ENCODE measurements at places on chromosomes 7 and 10.

GRCh38 chr10:77392236-77392721 is 245.3 kb downstream of the KCNMA1 start:
- no peak for DNase-seq

GRCh38 chr10:6117711-6118110 is 28.9 kb downstream of the RBM17 start:
- no peak for DNase-seq

GRCh38 chr10:23459308-23459939 is 20.5 kb downstream of the OTUD1 start:
- DNase-seq = no peak

DNA sequence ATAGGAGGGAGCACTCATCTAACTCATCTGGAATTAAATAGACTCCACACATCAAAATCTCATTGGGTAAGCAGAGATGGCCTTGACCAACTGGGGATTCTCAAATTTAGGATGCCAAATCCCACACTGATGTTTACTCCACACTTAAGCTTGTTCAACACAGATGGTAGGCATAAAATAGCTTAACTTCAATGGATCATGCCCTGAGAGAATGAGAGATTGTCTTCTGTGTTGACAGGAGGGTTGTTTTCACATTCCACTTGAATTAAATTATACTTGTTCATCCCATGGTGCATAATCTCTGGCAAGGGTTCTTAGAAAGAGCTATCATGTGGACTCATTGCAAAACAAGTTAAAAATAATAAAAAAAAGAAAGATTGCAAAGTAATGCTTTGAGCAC is 391.4 kb downstream of the PLXDC2 start:
- no peak for DNase-seq

GRCh38 chr10:112698818-112699164 is 251.3 kb upstream of the TCF7L2 start:
- DNase-seq = no peak

- no peak for DNase-seq
Measured at GRCh38 chr7:138458576-138459412, 1.3 kb upstream of the TRIM24 start.

GRCh38 chr7:30545791-30546555 is 41.3 kb upstream of the GGCT start:
- DNase-seq = no peak

DNA sequence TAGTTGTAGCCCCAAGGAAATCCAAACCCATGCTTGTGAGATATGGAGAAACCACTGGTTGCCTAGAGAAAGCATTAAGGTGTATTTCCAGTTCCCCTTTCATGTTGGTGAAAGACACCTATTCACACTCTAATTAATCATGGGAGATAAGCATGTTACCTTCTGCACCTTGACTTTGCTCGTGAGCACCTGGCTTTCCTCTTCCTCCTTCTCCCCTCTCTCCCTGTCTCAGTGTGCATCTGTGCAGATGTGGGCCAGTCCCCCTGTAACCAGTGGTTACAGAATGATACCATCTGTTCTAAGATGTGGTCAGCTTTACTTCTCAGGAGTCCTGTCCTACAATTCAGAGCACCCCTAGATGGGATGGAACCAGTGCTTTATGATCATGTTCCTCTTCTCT is 160.6 kb downstream of the LCOR start:
- DNase-seq = no peak

DNA sequence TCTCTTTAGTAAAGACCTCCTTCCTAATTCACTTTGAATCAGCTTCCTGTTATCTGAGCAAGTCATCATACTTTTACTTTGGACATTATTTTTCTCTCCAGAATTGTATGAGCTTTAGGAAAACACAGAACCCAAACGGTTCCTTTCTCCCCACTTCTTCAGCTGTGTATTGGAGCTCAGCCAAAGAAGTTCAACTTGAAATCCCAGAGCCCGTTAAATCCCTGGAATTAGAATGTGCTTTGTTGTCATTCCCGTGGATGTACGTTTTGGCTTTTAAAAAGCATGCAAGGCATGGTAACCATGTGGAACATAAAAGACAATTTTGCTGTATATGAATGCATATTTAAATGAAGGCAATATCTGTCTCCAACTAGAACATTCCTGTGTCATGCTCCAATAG is 46.6 kb downstream of the AGMO start:
- no peak for DNase-seq

DNA sequence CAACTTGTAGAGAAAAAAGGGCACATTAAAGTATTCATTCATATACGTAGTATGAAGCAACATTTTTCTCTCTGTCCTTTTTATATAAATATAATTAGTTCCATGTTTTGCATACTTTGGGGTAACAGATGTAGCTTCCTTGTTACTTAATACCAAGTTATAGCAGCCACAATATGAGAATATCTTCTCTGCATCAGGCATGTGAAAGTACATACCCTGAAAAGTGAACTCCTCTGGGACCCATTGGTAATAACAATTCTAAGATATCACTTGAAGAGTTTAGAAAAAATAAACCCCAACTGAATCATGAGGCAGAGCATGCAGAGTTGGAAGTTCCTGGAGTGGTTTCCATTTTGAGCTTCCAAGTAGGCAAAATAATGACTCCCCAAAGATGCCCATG is 2.4 kb upstream of the CRPPA start:
- no peak for DNase-seq

GRCh38 chr7:114548081-114548980 is 133.7 kb downstream of the FOXP2 start:
- no peak for DNase-seq

DNA sequence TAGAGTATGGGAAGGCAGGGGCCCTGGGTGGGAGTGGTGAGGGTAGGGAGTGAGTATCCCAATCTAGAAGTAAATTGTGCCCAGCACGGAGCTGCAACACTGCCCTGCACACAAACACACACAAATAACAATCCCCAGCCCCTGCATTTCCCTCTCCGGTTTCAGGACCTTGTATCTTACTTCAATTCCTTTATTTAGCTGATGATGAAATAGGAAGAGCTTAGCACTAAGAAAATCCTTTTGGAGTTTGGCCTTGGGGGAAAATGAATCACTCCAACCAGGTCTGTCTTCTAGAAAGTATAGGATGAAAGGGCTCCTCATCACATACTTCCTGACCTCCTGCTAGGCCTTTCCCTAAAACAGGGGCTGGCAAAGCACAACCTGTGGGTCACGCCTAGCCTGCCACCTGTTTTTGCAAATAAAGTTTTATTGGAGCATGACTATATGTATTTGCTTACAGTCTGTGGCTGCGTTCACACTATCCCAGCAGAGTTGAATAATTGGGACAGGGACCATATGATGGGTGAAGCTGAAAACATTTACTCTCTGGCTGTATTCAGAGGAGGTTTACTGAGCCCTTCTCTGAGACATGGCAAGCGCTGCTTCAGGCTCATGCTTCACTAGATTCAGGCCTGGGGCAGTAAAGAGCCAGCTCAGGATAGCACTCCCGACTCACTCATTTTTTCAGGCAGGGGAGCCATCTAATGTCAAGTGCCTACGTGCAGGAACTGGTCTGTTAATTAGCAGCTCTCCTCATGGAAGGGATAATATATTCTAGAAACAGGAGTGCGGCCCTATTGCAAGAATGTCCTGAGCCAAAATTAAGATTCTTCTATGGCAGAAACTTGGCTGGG is 111.0 kb downstream of the EGFR start:
- peak; percentile 62 for DNase-seq

DNA sequence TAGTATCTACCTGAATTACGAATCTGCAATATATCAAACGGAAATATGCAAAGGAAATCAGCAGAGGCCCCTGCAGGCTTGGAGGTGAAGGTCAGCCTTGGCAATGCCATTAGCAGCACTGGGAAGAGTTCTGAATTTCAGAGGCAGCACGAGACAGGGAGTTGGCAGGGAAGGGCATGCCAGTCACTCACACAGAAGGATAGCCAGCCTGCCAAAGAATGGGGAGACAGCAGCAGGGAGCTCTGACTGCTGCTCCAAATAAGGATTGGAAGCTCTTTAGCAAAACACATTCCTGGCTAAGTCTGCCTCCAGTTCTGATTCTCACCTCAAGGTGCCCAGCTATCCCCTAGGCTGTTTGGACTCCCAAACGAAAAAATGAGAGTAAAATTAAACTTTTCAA is 188.0 kb downstream of the PDE1C start:
- DNase-seq = no peak

DNA sequence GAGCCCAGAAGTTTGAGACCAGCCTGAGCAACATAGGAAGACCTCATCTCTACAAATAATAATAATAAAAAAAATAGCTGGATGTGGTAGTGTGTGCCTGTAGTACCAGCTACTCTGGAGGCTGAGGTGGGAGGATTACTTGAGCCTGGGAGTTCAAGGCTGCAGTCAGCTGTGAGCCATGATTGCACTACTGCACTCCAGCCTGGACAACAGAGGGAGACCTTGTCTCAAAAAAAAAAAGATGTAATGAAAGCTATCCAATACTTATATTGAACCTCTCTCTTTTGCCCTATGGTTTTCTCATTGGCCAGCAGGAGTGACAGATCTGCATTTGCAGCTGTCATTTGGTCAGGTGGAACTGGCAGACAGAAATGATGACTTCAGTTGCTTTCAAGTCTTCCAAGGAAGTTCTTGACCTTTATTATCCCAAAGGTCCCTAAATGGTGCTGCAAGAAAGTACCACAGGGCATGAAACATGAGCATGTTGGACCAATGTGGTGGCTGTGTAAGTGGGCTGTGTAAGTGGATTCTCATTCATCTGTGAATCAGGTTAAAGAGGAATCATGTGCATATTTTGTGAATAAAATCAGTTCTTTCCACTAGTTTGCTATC is 99.4 kb downstream of the CALD1 start:
- no peak for DNase-seq

- no peak for DNase-seq
Measured at GRCh38 chr10:67036808-67037207, 111.0 kb downstream of the LRRTM3 start.

- DNase-seq = no peak
Measured at GRCh38 chr10:62336404-62336803, 37.8 kb upstream of the ZNF365 start.

DNA sequence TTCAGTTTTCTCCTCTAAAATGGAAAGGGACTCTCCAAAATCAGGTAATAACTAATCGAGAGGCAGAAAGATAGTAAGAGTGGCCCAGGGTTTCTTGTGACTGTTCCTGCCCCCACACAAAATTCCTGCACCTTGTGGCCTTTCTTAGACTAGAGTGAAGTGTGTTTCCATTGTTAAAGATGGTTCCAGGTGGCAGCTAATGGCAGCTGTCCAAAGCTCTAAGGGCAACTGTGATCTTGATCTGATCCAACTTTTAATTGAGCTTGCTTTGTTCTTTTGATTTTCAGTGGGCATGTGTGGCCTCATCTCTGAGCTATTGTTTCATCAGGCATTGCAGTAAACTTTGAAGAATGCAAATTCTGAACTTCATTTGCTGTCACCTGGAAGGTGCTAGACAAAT is 19.4 kb downstream of the ACSL5 start:
- no peak for DNase-seq

GRCh38 chr7:150890853-150891584 is 38.7 kb downstream of the AOC1 start:
- no peak for DNase-seq

DNA sequence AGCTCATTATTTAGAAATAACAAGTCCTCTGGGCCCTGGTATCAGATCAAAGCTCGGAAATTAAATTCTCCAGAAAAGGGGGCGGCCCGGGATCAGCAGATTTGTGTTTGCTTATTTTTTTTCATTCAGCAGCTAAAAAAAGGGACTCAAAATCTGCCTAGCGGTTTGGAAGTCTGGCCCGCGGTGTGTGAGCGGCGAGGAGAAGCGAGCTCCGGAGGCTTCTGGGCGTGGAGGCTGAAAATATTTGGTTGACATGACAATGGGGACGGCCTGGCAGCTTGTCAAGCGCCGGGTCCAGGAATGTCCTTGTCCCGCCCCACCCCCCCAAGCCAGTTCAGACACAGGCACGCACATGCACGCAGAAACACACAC is 43.4 kb downstream of the FOXL3 start:
- peak; percentile 61 for DNase-seq

DNA sequence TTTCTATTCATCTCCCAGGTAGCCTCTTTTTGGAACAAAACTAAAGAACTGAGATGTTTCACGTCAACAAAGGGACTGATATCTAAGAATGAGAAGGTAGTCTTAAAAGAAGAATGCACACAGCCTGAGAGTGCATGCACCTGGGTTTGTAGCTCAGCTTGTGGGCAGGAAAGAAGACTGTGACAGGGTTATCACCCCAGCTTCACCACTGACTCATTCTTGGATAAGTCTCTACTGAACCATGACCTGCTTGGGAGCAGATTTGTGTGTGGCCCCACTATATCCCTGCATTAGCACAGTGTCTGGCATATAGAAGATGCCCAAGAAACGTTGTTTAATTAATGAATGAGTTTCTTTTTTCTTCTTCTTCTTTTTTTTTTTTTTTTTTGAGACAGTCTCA is 187.5 kb downstream of the GPAM start:
- no peak for DNase-seq

GRCh38 chr7:157784979-157785441 is 448.2 kb downstream of the DNAJB6 start:
- peak; percentile 36 for DNase-seq

GRCh38 chr7:3067606-3068380 is 24.1 kb upstream of the CARD11 start:
- no peak for DNase-seq

GRCh38 chr10:113735913-113736312 is 15.6 kb upstream of the PLEKHS1 start:
- no peak for DNase-seq

DNA sequence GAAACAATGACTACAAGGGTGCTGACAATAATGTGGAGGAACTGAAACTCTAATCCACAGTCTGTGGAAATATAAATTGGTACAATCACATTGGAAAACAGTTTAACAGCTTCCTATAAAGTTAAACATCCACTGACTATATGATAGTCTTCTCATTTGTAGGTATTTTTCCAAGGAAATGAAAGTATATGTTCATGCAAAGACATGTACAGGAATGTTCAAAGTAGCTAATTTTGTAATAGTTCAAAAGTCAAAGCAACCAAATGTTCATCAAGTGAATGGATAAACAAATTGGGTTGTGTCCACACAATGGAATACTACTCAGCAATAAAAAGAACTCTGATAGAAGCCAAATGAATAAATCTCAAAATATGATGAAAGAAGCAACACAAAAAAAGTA is 626.0 kb upstream of the IGFBP3 start:
- DNase-seq = no peak

GRCh38 chr7:141150465-141150864 is 76.6 kb downstream of the TMEM178B start:
- DNase-seq = no peak

DNA sequence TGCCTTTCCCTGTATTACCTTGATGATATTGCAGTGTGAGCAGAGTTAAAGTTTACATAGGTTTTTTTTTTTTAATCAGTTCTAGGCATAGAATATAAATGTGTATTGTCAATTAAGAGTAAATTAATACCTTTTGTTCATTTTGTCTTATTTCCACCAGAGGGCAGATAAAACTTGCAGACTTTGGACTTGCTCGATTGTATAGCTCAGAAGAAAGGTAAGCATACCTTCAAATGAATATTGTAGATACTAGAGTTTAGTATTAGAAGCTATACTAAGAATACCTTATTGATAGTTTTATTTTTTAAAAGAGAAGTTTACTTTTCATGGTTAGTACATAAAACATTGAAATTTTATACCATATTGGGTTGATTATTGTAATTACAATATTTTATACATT is 86.8 kb downstream of the MPLKIP start:
- no peak for DNase-seq

GRCh38 chr10:117980216-117980615 is 66.5 kb downstream of the RAB11FIP2 start:
- DNase-seq = no peak

- DNase-seq = no peak
Measured at GRCh38 chr7:140005341-140005740, 57.4 kb downstream of the PARP12 start.

GRCh38 chr7:33901199-33901598 is 4.1 kb upstream of the BMPER start:
- no peak for DNase-seq

- DNase-seq = no peak
Measured at GRCh38 chr10:6182454-6183098, 20.2 kb upstream of the PFKFB3 start.
